ENCODE measurements at places on chromosomes 5 and 9.

- no peak for DNase-seq
Observed at GRCh38 chr9:37904445-37905130, 661 bp upstream of the SLC25A51 start.

GRCh38 chr5:112738191-112738560, 491 bp downstream of the APC start:
- DNase-seq = no peak

DNA sequence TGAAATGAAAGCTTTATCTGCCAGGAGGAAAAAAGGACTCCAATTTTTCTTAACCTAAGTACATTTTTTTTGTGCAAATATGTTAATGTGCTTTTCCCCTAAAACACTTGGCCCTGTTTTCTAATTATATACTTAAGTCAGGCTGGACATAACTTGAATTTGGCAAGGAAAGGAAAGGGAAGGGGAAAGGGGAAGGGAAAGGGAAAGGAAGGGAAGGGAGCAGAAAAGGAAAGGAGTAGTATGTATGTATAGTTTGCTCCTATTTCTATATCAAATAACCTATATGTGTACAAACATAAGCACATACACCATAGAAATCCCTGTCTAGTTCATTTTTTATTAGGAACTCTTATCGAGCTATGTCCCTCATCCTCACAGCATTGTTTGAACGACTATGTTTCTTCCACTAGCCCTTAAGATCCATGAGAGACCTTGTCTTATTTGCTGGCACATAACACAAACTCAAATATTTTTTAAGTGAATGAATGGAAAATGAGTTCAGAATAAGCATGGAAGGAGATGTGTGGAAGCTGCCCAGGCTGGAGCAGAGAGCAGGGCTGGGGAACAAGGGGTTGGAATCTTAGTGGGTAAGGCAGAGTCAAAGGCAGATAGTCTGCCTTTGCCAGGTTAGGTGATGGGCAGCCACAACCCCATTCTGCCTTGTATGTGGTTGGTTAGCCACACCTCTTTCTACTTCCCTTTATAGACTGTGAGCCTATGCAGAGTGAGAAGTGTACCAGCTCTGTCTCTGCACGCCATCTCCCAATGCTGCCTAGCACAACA, 70.0 kb downstream of the KLHL3 start:
- no peak for DNase-seq

DNA sequence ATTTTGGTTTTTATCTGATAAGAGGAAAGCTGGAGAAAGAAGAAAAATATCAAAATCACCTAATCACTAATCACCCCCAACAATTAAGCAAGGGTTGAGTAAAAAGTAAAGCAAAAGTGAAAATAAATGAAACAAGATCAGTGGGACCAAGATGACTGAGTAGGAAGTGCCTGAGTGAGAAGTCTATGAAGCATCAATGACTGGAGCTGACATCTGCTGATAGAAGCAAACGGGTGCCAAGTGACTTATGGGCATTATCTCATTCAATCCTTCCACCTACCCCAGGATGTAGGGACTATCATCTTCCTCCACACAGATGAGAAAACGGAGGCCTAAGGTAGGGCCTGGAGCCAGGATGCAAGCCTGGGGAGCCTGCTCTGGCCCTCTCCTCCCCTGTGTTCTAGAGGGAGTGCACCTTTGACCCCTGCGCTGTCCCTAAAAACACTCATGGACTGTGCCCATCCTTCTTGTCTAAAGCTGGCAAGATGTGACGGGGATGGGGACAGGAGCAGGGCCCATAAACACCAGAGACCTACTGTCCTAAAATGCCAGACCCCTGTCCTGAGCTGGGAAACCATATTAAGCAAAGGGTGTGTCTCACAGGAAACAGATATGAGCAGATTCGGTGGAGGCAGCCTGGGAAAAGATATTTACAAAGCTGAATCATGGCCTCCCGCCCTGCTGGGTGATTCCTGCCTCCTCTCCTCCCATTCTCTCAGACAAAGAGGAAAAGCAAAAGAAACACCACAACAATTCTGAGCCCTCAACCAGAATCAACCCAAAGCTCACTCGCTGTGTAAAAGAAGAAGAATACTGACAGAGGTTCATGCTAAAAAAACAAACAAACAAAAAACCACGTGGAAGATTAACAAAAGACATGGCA, 116.0 kb downstream of the AUH start:
- no peak for DNase-seq

DNA sequence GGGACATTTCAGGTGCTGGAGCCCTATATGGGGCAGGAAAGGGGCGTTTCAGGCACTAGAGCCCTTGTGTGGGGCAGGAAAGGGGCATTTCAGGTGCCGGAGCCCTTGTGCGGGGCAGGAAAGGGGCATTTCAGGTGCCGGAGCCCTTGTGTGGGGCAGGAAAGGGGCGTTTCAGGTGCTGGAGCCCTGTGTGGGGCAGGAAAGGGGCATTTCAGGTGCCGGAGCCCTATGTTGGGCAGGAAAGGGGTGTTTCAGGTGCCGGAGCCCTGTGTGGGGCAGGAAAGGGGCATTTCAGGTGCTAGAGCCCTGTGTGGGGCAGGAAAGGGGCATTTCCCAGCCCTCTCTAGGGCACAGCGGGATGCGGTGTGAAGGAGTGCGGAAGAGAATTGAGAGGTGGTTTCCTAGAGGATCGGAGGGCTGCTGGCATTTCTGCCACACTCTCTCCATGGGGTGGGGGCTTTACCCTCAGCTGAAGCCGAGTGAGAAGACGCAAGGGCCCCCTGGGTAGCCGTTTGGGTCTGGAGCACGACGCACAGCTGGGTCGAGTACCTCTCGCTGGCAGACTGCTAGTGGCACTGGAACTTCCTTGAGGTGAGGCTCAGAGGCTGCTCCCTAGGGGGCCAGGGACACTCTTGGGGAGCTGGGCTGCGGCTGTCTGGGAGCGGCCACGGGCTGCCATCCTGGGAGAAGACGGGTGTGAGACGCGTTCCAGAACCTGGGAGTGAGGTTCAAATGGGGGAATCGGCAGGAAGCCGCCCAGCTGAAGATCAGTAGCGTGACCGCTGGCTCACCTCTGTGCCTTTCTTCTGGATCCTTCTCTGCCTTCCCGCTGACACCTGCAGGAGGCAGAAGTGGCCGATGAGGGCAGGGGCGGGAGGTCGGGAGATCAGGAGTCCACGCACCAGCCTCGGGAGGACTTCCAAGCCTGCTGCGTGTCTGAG, 122.6 kb upstream of the IRX4 start:
- no peak for DNase-seq

- no peak for DNase-seq
Observed at GRCh38 chr5:61401726-61402125, 69.7 kb downstream of the ZSWIM6 start.

- no peak for DNase-seq
Observed at GRCh38 chr9:105073147-105073546, 145.2 kb upstream of the ABCA1 start.

GRCh38 chr9:127814619-127815511, 12.2 kb downstream of the FPGS start:
- no peak for DNase-seq
